ENCODE measurements at places on chromosomes 2 and 18.

DNA sequence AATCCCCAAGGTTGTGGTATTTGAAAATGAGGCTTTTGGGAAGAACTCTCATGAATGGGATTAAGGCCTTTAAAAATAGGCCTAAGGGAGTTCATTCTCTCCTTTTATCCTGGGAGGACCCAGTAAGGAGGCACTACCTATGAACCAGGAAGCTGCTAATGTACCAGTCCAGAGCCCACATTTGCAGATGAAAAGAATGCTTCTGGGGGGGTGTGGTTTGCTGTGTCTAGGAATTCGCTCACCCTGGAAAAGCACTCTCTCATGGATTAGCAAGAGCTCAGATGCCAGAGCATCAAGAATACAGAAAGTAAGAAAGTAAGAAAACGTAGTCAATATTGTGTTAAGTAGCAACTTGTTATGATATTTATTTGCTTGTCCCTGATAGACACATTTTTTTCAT lies 785.7 kb upstream of the GYPC start:
- no peak for DNase-seq

GRCh38 chr18:13564579-13564978 lies 161.8 kb downstream of the FAM210A start:
- DNase-seq = peak; percentile 20

GRCh38 chr2:36338827-36339145 lies 16.8 kb upstream of the CRIM1 start:
- no peak for DNase-seq

DNA sequence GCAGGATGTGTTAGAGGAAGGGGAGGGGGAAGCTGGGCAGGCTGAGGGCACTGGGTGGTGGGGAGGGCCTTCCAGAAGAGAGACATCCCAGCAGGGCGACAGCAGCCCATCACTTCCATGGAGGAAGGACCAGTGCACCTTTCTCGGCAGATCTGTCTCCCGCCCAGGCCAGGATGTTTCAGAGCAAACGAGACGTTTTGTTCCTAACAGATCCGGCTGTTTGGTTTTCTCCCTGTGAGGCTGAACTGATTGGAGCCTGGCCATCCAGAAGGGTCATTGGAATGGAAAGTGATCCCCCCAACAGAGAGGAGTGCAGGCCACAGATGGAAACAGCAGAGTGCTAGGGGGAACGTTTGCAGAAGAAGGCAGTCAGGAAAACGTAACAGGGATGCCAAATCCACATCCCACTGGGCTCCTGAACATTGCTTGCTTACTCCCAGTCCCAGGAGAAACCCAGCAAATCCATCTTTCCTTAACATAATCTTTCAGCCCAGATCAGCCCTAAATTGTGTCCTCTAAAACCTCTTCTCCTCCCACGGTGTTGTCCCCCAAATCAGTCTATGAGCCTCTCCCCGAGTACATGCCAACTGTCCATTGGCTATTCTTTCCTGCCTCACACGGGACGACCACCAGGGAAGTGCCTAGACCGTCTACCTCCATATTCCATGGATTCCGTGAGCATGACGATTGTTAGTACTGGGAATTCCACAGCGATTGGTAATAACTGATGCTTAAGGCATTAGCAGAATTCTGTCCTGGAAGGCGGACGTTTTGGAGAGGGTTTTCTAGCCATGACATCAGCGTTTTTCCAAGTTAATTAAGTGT lies 126.8 kb downstream of the SEPTIN10 start:
- no peak for DNase-seq

DNA sequence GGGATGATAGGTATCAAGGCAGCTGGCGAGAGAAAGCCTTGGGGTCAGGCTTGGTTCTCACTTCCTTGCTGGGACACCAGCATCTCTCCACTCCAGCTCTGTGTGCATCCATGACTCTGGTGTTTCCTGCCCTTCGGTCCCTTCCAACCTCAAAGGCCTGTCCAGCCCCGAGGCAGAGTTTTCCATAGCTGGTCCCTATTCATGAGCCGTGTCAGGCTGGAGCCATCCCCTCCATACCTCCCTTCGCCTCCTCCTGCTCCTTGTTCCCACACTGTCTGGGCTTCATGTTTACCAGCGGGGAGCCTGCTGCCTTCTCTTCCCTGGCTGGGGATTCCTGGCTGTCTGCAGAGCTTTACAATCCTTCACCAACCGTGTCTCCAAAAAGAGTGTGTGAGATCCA lies 51.2 kb downstream of the DYSF start:
- no peak for DNase-seq

DNA sequence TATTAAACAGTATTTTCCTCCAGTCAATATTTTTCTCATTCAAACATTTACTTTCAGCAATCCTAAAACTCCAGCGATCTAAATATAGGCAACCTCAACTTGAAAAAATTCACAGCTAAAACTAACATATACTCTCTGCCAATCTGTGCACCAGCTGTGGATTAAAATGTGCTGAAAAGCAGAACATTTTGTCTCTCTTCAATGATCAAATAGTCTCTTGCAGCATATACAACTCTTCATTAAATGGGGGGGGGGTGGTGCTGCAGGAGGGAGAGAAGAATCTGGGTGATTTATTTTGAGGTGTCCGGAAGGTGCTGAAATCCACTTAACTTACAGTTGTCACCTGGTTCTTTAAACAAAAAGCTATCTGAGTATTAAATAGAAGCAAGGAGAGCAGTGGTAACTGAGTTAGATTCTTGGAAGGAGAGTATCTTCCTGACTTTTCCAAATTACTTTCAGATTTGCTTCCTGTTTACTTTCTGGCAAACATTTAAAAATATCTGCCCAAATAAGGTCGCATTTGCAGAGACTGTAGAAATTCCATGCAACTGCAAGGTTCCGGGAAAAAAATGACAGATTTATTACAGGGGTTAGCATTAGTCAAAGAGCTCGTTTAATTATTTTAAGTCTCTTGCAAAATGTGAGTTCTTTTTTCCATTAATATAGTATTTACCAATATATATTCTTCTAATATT lies 904.7 kb upstream of the ACVR2A start:
- no peak for DNase-seq

GRCh38 chr2:119668546-119668945 lies 10.5 kb upstream of the TMEM177 start:
- DNase-seq = no peak

DNA sequence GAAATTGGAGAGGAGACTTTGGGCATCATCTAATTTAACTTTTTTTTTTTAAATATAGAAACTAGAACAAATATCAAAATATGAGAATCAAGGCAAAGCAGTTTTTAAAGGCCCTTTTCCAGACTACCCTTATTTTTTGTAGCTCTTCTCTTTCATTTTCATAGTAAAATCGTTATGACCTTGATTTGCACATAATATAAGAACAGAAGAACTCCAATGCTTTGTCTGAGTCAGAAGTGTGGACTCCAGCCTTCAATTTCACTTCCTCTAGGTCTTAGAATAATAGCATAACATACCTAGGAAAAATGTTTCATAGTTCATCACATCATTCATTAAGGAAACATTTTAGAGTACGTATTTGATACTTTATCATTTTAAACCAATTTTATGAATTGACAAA lies 74.4 kb downstream of the ANKRD12 start:
- no peak for DNase-seq

DNA sequence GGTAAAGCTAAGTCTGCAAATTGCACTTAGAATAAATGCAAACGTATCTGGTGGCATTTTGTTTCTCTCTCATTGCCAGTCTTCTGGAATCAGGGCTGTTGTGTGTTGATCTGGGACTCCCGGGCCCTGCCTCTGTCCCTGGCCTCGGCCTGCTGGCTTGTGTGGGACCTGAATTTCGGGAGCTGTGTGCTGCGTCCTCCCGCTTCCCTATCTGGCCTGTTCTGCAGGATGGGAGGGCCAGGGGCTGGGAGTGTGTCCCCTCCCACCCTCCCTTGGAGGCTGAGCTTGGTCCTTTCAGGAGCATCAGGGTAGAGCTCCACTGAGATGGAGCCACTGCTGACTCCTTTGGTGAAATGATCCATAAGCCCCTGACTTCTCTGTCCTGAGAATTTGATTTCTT lies 118.5 kb downstream of the ACKR3 start:
- no peak for DNase-seq

- DNase-seq = no peak
Observed at GRCh38 chr2:207925601-207926000, 99.7 kb downstream of the PLEKHM3 start.

GRCh38 chr2:203893401-203893800 lies 25.8 kb downstream of the CTLA4 start:
- peak; percentile 45 for DNase-seq

- DNase-seq = no peak
Observed at GRCh38 chr2:207290833-207291624, 125.3 kb upstream of the KLF7 start.

GRCh38 chr2:146235158-146235557 lies 1609.7 kb upstream of the ACVR2A start:
- DNase-seq = no peak

DNA sequence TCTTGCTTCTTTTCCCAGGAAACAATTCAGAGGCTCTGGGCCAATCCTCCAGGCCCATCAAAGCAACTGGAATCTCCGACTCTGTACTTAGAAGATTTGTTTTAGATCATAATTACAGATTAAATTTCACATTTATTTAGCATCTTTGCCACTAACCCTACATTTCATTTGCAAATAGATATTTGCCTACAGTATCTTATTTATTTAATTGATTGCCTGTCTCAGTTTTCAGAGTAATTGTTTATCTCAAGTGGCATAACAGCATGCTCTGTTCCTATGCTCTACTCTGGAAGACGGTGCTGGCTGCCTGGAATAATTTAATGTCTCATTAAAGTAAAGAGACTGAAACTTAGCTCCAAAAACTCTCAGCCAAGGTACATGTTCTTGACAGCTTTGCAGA lies 213.4 kb downstream of the HNMT start:
- DNase-seq = no peak

- DNase-seq = no peak
Observed at GRCh38 chr2:217711188-217711587, 291.6 kb downstream of the TNS1 start.

- DNase-seq = no peak
Observed at GRCh38 chr2:29295845-29296244, 180.6 kb downstream of the CLIP4 start.

GRCh38 chr2:204505488-204505887 lies 39.8 kb upstream of the PARD3B start:
- DNase-seq = no peak

- DNase-seq = no peak
Observed at GRCh38 chr2:181660181-181660580, 3.3 kb upstream of the CERKL start.

- DNase-seq = no peak
Observed at GRCh38 chr18:58128381-58129374, 84.7 kb downstream of the NEDD4L start.

- no peak for DNase-seq
Observed at GRCh38 chr2:171712051-171712450, 24.8 kb downstream of the DYNC1I2 start.

GRCh38 chr2:19141234-19142004 lies 217.0 kb downstream of the OSR1 start:
- DNase-seq = no peak

DNA sequence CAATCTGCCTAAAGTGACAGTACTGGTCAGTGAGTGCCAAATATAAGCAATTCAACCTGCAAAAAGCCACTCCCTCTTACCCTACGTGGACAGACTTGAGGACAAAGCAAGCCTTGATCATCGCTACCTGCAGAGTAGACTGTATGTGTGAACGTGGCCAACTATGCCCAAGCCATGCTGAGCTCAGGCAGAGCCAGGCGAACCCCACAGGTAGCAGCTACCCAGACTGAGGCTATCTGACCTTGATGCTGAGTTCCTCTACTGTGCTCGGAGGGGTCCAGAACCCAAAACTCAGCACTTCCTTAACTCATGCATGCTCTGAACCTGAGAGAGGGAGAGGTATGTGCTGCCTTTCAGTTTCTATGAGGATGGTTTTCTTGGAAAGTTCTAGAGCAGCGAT lies 63.5 kb upstream of the TMEM200C start:
- no peak for DNase-seq

GRCh38 chr2:231533086-231533776 lies 3.0 kb upstream of the NMUR1 start:
- DNase-seq = no peak

DNA sequence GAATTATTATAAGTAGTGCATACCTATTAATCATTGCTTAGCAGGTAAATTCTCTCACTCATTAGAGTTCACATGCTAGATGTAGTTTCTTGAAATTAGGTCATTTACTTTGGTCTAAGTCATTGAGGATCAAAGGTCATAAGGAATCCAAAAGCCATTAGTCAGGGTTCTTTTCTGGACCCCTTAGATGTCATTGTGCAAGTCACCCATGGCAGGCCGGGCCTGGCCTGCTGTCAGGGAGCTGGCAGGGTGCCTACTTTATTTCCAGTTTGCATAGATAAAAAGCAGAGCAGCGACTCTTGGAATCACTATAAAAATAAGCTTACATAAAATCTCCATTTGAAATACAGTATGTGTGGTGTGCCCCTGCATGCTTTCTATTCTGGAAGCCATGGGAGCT lies 91.3 kb downstream of the MEIS1 start:
- no peak for DNase-seq

GRCh38 chr2:40177366-40177765 lies 274.5 kb downstream of the SLC8A1 start:
- DNase-seq = no peak

DNA sequence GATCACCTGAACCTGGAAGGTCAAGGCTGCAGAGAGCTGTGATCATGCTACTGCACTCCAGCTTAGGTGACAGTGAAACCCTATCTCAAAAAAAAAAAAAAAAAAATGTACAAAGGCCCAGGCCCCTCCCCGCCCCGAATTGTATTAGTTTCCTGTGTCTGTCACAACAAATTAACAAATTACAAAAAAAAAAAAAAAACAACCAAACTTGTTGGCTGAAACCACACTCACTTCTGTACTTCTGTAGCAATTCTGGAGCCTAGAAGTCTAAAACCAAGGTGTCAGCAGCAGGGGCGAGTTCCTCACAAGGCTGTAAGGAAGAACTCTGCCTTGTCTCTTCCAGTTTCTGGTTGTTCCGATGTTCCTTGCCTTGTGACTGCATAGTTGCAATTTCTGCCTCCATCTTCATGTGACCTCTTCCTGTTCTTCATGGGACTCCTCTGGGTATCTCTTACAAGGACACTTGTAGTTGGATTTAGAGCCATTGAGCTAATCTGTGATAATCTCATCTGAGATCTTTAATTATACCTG lies 100.8 kb upstream of the ZSWIM2 start:
- DNase-seq = no peak

DNA sequence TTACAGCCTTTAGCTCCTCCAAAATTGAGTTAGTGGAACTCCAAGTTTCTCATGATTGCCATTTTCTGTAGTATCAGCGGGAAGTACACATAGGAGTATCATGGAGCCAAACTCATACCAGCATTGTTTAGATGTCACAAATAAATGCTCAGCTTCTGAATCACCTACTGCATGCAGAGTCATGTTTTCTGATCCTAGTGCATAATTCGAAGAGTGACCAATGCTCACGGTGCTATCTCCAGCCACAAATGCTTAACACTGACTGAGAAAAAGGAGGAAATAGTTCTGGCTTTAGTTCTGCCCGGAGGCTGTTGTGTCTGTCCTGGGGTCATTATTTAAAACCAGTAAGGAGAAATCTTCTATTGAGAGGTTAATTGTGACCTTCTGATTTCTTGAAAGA lies 45.4 kb upstream of the LRATD1 start:
- DNase-seq = no peak

- DNase-seq = no peak
Observed at GRCh38 chr2:241773511-241774418, 2.9 kb upstream of the GAL3ST2 start.
